AG04449 (cell line): ENCODE measurements at places on chromosomes 2 and 18.

GRCh38 chr2:112174383-112174782 lies 36.2 kb downstream of the FBLN7 start:
- no peak for DNase-seq

DNA sequence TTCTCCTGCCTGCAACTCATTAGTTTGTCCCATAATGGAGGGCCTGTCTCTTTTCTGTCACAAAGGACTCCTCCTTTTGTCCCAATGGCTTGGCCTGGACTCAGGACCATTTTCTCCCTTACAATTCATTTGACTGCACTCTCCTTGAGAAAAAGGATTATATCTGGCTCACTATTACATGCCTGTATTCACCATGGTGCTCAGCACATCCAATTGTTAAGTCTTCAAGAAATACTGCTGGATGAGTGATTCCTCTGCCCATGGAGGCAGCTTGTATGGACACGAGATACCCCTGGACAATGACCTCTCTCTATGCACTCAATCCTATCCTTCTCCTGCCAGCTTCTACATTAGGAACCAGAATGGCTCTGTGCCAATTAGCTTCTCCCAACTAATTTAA lies 47.0 kb downstream of the CHST9 start:
- DNase-seq = no peak

DNA sequence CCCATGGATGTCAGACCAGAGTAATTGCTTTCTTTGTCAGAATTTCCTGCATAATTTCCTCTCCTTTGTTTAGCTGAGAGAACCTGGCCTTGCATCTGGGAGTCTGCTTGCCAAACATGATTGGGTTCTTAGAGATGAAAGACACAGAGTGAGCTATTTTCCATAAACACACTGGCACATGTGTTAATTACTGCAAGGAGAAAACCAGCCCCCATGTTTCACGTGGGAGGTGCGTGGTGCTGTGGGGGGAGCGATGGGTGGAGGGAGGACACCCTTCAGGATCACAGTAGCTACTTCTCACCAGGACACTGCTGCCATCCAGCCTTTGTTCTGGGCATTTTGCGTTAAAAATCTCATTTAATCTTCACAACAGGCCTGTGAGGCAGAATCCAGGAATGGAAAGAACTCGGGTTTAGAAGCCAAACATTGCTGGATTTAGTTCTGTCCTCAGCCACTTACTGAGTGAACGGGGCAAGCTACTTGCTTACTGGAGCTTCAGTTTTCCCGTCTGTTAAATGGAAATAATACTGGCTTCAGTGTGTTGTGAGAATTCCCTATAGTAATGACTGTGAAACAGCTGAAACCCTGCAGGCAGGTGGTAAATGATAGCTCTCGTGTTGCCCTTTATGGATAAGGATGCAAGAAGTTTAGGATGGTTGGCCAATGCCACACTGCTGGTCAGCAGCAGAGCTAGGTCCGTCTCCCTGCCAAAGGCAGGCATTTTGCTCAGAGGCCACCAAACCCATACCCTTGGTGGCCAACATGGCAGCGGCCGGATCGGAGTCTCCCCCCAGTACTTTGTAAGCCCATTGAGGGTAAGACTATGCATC lies 100.1 kb upstream of the ASAP2 start:
- DNase-seq = no peak

DNA sequence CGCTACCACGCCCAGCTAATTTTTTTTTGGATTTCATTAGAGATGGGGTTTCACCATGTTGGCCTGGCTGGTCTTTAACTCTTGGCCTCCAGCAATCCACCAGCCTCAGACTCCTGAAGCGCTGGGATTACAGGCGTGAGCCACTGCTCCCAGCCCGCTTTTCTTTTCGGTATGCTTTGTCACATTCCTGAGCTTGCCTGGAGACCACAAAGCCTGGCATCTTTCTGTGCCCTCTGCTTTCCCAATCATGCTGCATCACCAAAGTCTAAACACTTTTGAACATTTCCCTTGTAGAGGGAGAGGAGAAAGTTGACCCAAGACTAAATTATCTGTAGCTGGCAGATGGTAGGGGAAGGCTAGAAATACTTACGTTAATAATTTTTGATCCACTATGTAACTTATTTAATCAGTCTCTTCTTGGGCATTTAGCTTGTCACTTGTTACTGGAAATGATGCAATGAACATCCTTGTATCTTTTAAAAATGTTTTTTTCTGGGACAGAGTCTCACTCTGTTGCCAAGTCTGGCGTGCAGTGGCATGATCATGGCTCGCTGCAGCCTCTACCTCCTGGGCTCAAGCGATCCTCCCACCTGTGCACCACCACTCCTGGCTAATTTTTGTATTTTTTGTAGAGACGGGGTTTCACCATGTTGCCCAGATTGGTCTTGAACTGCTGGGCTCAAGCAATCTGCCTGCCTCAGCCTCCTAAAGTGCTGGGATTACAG lies 2.7 kb upstream of the NPC1 start:
- DNase-seq = no peak

- no peak for DNase-seq
Measured at GRCh38 chr2:119292226-119292625, 68.6 kb downstream of the STEAP3 start.
